COR-L47 (cell line): ENCODE measurements at places on chromosomes 11 and 22.

DNA sequence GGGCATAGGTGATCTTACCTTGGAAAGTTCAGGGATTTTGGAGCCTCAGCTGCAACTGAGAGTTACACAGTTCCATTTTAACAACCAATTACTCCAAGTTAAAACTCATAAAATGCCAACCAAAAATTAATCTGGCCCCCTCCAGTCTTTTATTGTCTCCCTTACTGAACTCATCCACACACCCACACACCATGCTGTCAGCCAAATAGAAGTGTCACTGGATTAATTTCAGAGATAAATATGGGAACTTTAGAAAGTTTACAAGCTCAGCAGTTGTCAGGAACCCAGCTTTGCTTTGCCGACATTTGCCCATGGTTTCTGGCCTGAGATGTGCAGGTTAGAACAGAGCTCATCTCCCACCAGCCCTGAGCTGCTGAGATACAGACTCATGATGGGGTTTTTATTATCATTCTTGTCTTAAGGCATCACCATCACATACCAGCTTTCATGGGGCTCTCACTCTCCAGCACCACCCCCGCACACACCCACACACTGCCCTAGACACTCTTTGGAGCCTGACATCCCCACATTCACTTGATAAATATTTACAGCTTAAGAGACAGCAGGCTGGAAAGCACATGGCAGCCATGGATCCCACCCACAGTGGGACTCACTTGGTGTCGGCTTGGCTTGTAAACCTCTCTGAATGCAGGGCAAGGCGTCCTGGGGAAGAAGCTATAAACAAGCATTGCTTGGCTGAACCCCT is 23.7 kb upstream of the CTR9 start:
- no peak for DNase-seq

DNA sequence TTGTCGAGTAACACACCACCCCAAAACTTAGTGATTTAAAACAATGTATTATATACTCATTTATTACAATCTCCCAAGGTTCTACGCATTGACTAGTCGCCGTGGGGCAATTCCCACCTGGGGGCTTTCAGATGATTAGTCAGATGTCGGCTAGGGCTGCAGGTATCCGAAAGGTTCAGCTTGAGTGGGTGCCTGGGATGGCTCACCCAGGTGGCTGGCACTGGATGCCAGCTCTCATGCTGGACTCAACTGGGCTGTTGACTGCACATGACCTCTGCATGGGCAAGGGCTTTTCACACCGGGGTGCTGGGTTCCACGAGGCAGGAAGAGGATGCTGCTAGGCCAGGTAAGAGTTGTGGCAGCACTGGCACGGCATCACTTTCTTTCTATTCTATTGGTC is 21.9 kb upstream of the MICAL2 start:
- DNase-seq: no peak

GRCh38 chr22:32612834-32613233 is 138.2 kb downstream of the FBXO7 start:
- no peak for DNase-seq

DNA sequence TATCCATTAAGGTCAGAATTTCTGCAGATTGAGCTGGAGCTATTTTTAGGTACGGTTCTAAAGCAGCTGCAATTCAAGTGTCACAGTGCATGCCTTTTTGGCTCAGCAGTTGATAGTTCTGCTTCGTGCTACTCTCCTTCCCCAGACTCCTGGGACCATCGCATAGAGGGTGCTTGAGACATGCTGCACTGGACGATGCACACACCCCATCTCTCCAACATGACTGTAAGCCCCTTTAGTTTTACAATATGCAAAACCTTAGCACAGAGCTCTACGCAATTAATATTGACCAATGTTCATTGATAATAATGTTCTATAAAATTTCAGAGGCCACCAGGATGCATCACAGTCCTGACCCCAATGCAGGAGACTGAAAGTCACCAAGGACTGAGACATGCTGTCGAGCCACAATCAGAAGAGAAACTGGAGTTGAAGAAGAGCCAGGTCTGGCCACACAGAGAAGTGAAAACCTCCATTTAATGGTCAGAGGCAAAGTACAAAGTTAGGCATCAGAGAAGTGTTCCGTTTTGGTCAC is 120.9 kb upstream of the ZC3H12C start:
- DNase-seq: no peak

DNA sequence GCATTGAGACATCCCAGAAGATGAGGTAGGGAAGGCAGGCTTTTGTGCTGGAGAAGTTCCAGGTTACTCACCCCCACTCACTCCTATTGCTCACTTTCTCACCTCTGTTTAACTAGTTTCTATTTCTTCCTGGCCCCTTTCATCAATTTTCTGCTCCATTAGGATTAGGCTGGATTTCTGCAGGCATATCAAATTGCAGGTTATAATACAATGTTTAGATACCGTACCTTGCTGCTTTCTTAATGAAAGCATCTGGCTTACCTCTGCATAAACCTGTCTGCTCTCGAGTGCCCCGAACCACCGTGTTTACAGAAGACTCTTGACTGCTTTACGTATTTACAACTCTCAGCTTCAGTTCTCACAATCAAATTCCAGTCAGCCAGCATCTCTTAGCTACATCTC is 173.7 kb downstream of the ADAMTS15 start:
- DNase-seq: no peak

DNA sequence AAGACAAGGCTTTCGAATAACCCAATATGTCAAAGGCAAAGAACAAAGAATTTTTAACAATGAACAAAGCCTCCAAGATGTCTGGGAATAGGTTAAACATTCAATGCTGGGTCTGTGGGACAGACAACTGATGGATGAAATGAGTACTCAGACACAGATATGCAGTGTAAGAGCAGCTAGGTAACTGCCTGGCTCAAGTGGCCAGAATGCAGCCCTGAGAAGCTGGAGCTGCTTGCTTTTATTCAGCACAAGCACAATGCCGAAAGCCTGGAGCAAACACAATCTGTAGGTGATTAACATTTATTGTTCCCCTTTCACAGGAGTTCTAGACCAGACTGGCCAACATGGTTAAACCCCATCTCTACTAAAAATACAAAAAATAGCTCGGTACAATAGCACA is 24.0 kb downstream of the GLYAT start:
- DNase-seq: no peak

DNA sequence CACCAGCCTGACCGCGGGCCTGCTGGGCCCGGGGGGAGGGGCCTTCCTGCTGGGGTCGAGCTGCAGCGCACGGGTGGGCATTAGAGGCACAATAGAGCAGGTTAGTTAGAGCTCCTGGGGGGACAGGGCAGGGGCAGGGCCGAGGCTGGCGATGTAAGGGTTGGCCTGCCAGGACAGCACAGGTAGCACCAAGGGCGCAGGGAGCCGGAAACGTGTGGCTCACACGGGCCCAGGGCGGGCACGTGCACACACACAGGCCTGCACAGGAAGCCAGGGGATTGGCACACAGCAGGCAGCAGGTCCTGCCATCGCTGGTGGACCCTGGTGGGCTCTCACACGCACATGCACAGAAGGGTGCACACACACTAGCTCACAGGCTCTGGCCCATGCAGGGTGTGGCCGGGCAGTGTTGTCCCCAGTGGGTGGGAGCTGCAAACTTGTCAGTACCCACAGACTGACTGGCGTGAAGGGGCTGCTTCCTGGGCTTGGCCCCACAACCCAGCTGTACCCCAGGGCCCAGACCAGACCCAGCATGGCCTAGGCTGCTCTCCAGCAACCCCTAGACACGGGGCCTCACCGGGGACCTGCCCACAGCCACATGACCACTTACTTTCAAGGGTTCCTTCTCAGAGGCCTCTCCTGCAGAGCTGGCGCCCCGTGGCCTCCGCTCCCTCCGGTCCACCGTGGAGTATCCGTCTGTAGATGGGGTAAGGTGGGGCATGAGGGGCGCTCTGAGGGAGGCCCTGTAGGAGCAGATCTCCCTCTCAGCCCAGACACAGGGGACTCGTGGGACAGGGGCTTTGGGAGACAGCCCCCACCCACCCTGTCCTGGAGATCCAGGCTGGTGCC is 29.9 kb upstream of the TXNRD2 start:
- DNase-seq: no peak

DNA sequence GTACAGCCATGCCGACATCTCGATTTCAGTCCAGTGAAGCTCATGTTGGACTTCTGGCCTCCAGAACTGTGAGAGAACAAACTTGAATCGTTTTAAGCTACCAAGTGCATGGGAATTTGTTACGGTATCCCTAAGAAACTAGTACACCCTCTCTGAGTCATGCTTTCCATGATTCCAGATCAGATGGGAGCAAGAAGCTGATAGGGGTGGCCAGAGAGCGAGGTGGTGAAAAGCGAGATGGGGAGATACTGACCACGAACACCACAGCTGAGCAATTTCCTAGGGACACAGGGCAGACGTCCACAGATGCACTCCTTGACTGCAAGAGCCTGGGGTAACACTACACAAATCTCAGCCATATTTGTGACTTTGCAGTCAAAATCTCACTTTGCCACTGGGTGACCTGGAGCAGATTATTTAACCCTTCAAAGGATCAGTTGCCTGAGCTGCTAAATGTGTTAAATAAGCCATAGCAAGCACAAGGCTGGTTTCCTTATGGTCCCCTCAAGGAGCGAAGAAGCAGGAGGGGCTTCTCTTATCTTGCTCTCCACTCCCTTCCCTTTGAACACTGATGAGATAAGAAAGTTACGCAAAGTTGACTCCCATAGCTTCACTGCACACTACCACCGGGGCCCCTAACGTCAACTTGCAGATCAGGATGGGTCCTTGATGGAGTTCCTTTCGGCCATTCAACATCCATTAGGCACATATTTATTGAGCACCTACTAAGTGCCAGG is 22.6 kb upstream of the RCN1 start:
- DNase-seq: no peak

DNA sequence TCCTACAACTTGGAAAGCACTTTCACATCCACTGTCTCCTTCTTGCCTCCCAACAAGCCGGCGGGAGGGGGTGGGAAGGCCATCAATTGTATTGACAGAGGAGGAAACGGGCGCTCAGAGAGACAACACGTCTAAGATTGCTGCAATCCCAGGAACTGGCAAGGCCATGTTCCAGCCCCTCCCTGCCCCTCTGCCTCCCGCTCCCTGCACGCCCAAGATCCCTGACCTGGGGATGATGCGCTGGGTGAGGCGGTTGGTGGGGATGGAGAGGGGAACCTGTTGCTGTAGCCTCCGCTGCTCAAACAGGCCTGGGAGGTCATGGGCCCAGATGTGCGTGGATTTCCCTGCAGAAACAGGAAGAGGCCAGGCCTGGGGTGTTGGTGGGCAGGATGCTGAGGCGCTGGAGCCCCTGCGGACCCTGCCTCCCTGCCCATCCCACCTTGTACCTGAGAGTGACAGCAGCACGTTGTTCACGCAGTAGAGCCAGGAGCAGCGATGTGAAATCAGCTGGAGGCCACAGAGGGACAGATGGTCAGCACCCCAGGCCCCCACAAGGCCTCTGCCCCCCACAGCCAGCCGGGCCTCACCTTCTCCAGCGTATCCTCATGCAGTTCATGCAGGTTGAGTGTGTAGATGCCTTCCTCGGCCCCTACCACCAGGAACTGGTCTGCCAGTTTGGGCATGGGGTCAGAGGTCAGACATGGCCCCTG is 6.8 kb downstream of the MAP4K2 start:
- DNase-seq: no peak

GRCh38 chr11:2573240-2574042 is 126.4 kb downstream of the KCNQ1OT1 start:
- no peak for DNase-seq

DNA sequence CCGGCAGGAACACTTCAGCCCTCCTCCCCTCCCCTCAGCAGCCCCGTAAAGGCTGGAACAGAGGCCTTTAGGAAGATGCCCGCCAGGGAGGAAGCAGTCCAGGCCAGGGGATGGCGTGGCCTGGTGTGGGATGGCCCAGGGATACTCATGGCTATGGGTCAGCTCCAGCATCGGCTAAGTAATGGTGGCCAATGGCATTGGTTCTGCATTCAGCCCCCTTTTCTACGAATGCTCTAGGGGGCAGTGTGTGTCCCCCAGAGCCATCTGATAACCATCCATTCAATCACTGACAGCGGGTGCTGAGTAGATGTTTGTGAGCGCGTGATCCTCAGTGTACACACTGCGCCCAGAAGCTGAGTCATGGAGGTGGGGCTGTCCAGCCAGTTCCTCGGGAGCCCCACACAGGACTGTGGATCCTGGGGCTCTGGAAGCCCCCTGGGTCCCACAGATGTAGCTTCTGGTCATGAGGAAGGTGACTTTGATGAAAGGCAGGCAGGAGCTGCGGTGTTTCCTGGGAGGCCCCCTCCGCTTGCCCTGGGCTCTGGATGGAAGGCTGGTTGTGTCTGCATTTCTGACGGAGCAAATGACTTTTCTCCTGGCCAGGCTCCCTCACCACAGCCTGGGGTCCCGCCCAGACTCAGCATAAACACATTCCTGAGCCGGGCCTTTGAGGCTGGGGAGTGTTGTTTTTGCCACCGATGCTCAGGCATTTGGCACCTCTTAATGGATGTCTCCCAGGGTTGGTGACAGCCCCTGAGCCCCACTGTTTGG is 46.5 kb downstream of the FBLN1 start:
- no peak for DNase-seq

GRCh38 chr11:41256041-41256440 is 203.4 kb downstream of the LRRC4C start:
- DNase-seq: no peak

DNA sequence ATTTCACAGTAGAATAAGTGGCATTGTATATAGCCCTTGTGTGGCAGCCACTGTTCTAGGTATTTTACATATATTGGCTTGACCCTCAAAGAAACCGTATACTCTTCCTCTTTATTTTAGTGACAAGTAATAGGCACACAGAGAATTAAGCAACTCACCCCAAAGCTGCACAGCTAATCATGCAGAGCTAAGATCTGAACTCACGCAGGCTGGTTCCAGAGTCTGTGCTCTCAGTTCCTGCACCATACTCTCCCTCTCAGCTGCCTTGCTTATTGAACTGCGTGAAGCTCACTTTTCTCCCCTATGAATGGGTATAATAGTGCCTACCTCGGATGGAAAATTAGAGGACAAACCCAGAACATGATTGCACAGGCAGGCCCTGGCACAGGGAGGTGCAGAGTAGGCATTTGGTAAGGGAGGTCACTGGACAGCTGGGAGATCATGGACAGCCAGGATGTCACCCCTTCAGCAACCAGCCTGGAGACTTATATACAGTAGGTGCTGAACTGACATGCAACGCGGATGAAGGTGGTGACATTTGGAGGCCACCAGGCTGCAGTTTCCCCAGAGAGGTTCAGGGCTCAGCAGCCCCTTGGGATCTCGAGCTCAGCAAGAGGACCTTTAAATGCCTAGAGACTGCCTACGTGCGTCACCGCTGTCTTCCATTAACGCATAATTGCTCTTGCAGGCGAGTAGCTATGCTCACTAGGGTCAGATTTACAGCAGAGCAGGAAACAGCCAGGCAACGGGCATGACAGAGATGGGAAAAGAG is 78.4 kb upstream of the TP53I11 start:
- DNase-seq: no peak

GRCh38 chr11:129813231-129813791 is 2.3 kb upstream of the TMEM45B start:
- DNase-seq: no peak

GRCh38 chr11:109036011-109036410 is 371.1 kb downstream of the DDX10 start:
- DNase-seq: no peak
